ENCODE measurements at places on chromosomes 11 and 22.

GRCh38 chr11:19187114-19187832, 14.5 kb downstream of the CSRP3 start:
- no peak for DNase-seq

- no peak for DNase-seq
Observed at GRCh38 chr11:131889146-131889577, 518.7 kb downstream of the NTM start.

GRCh38 chr11:18536209-18536608, 9.5 kb upstream of the TSG101 start:
- DNase-seq = no peak

DNA sequence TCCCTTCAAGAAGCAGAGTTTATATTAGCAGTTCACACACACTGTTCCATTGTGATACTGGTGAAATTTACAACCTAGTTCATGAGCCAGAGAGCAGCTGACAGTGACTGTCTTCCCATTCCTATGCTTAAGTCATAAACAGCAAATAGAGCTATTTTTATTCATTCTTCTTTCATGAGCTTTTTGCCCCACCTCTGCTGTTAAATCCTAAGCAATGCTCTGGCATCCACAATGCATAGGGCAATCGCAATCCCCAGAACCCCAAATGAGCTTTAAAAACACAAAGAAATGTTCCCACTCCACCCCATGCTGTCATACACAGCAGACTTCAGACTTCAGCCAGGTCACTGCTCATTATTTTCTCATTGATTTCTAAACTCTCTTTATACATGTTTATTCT, 307.5 kb downstream of the ETS1 start:
- DNase-seq = no peak

DNA sequence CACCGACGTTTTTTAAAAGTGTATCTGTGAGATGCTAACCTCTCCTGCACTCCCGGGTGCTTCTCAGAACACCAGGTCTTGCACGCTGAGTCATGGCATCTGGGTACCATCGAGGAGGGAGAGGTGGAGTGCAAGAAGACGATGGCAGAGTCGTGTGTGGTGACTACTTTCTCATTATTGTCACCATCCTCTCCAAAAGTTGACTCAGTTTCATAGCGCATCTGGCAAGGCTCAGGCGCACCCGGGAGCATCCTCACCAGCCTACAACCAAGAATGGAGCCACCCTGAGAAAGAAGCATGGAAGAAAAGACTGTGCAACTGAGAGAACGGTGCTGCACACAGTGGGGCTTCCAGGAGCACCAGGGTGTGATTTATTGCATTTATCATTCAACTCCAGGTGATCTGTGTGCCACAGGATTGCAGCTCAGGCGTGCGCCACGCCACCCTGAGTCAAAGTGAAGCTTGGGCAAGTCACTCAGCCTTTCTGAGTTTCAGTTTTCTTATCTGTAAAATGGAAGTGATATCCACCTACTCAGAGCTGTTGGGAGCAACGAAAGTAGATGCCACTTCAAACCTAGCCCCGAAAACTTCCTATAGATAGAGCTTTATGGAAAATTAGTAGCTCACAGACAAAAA, 65.4 kb downstream of the LINC01488 start:
- no peak for DNase-seq

DNA sequence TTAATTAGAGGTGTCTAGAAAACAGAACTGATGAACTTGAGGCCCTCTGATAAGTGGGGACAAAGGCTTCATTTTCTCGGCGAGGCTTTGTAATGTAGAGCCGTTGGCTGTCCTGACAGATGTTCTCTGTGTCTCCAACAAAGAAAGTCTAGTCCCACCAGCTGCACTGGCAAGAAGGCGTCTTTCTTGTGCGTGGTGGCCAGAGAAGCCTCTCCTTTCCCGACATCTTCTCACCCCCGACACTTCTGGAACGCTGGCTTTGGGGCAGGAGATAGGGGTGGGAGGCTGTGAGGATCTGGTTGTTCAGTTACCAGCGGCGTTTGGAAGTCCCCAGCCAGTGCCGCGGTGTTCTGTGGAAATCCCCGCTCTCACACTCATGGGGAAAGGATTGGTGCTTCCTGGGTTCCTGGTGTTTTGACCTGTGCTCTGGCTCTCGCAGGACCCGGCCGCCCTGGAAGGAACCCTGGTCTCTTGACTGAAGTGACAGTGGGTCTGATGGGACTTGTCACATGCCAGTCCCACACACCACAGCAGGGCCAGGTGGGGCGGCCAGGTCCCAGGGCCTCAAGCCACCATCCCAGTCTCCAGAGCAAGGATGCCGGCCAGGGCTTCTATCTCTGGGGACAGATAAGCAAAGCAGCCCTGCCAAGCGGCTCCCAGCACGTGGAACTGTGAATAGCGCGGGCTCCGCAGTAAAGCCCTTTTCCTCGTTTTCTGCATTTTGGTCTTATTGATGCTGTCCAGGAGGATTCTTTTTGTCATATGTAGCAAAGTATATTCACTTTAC, 23.2 kb downstream of the FADS2 start:
- no peak for DNase-seq

- DNase-seq = no peak
Observed at GRCh38 chr11:61972672-61973475, 5.4 kb upstream of the FTH1 start.

DNA sequence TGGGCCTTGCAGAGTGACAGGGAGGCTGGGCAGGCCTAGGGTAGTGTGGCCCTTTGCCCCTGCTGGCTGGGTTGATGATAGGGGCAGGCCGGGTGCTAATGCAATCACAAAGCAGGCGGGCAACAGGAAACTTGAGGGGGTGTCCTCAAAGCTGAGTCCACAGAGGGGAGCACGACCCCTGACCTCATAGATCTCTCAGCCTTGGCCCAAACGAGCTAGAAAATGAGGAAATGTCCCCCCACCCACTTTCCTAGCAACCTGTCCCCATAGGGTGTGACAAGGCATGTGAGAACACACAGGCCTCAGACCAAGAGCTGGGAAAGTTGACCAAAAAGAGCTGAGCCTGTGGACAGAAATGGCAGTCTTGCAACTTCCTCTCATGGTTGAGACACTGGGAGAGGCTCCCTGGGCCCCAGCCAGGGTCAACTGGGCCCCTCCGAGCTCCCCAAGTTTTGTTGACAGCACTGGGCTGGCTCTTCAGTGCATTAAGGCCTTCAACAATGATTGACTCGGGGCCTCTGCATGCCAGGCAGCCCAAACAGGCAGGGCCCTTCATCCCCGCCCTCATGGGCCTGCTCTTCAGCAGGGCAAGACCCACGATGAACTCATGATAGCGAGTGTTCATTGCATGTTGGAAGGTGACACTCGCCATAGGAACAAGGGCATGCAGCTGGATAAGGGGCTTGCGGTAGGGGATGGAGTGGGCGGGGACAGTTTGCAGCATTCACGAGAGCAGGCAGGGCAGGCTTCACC, 9.8 kb upstream of the SPI1 start:
- DNase-seq = no peak

DNA sequence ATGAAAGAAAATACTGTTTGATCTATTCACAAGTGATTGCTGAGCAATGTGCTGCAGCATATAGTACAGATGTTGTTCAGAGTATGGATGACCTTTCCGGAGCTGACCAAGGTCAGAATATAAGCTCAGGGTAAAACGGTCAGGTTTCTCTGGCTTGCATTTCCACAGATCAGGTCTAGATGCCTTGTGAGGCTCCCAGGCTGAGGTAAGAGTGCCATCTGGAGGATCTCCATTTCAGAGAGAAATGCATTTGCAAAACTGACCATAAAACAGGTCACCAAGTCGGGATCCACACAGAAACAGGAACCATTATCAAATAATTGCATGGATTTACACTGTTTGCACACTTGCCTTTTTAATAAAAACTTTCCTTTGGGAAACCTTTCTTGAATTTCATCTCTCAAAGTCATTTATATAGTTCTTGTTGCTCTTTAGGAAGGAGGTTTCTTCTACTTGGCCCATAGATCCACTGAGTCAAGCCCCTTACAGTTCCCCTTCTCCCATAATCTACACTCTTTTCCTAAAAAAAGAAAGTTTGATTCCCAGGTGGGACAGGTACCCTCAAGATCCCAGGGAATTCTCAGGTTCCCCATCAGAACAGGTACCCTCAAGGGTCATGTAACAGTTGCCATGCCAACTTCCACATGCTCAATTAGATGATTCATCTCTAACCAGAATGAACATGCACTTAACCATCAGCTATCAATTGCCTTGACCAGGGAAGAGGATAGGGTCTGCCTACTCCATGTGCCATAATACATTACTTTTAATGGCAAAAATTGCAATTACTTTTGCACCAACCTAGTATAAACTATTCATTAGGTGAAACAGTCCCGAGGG, 25.0 kb upstream of the TMPRSS5 start:
- peak; percentile 48 for DNase-seq

DNA sequence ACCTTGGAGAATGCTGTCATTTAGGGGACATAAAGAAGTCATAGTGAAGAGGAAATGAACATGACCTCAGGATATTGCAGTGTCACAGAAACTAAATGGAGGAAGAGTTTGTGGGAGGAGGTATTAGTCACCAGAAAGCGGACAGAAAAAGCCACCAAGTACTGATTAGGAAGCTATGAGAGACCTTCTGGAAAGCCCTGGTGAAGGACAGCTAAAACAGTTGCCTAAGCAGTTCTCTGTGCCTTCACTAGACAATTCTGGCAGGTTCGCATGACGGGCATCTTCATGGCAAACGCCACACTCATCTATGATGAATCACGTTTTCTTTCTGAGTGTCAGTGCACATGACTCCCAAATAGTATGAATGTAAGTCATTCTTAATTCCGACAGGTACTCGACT, 325.8 kb downstream of the C11orf87 start:
- no peak for DNase-seq

GRCh38 chr11:43746670-43747069, 66.1 kb downstream of the HSD17B12 start:
- DNase-seq = no peak

DNA sequence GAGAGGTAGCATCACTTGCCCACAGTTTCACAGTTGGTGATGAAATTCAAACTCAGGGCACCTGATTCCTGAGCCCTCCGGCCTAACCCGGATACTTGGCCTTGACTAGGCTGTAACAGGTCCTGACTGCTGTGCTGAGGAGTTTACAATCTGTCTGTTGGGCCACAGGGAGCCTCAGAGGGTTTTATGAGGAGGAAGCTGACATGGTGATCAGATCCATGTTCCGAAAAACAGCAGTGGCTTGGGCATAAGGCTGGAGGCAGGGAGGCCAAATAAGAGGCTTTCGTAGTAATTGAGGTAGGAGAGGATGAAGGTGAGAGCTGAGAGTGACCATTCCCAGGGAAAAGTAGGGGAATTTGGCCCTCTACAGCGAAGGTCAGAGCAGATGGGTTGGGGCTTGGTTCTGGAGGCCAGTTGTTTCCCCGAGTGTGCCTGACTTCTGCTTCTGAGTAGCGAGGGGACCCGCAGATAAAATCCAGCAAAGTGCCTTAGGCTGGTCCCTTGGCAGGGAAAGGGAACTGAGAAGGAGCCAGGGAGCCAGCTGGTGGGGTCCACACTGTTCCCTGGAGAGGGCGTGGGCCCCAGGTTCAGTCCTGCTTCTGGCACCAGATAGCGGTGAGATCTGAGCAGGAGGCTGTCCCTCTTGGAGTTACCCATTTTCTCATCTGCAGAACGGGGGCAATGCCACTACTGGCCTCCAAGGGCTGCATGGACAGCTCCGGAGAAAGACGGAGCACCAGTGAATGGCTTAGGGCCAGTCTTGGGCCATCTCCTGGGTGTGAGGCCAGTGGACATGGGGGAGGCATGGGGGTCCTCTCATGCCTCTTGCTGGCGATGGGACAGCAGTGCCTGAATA, 6.5 kb downstream of the PRDM11 start:
- no peak for DNase-seq

- no peak for DNase-seq
Observed at GRCh38 chr22:42906605-42907348, 49.7 kb upstream of the ARFGAP3 start.

DNA sequence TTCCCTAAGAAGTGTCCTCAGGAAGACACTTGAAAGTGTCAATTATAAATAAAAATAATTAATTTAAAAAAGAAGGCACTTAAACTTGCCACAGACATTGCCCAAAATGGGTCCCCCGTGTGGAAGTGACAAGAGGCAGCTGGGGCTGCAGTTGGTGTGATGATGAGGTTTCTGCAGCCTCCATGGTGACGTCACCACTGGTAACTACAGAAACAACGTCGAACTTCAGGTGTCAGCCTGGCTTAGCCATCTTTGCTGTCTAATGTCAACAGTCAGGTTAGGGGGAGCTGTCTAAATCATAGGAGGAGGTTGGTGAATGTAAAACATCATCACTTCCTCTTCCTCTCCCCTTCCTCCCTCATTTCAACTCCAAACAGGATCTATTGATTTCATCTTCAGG, 328.6 kb downstream of the MN1 start:
- DNase-seq = no peak

DNA sequence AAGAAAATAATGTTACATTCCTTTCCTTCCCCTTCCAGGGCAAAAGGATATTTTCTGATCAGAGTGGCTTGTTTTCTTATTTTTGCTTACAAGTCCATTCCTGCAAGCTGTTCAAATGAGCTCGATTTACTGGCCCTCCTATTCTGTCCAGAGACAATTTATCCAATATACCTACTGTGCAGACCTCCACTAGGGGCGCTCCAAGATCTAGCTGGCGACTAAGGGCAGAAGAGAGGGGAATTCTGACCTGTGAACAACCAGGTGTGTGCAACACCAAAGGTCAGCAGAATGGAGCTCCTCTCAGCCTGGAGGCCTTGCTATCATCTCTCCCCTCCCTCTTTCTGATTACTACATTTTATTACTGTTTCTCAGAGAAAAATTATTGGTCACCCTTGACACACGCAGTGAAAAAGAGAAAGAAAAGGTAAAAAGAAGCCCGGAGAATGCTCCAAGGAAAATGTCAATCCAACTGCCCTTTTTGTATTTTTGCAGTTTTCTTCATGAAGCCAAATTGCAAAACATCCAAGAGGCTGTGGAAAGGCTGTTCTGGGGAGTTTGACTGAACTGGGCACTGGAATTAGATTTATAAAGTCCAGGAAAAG, 3.2 kb downstream of the SEZ6L start:
- peak; percentile 85 for DNase-seq

DNA sequence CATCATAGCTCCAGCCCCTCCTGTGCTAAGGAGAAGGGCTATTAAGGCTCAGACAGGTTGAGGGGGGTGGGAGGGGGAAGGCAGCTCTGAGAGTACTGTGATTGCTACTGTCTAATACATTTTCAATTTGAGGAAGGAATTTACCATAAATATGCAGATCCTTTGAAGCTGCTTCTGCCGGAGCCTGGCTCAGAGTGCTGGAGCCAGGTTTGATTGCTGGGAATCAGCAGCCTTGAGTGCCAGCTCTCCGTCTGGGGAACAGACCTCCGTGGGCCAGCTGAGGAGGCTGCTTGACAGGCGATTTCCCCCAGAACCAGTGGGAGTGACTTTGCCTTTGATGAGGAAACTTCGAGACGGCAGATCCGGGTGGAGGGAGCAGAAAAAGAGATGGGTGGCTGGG, 141.7 kb upstream of the TBCEL start:
- DNase-seq = no peak

- DNase-seq = no peak
Observed at GRCh38 chr22:41480397-41480735, 11.4 kb downstream of the ACO2 start.

DNA sequence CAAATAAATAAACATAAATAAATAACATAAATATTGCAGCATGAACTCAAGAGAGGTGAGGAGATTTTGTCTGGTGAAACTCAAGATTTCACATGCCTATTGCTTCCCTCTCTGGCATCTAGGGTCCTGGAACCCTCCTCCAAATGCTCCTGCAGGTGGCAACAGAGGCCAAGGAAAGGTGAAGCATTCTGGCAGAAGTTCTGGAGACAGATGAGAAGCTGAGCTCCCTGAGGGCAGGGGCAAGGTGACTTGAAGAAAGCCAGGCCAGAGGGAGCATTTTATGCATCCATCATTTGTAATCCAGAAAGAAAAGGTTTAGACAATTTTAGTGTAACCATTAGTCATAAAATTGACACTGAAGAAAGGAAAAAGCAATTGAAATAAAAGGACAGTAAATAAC, 64.9 kb downstream of the ENDOD1 start:
- DNase-seq = peak; percentile 59

- DNase-seq = peak; percentile 86
Observed at GRCh38 chr11:2898366-2899079, 12.9 kb upstream of the CDKN1C start.

Measured in urothelium cell line (cell line).